ENCODE measurements at places on chromosomes 6 and 20.

DNA sequence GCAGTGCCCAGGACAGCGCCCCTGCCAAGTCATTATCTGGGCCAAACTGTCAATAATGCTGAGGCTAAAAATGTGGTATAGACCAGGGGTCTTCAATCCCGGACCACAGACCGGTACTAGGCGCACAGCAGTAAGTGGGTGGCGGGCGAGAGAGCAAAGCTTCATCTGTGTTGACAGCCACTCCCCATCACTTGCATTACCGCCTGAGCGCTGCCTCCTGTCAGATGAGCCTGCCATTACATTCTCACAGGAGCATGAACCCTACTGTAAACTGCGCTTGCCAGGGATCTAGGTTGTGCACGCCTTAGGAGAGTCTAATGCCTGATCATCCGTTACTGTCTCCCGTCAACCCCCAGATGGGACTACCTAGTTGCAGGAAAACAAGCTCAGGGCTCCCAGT, 91.0 kb downstream of the NFATC2 start:
- no peak for DNase-seq

GRCh38 chr20:5735845-5736510, 14.2 kb upstream of the SHLD1 start:
- peak; percentile 67 for DNase-seq

DNA sequence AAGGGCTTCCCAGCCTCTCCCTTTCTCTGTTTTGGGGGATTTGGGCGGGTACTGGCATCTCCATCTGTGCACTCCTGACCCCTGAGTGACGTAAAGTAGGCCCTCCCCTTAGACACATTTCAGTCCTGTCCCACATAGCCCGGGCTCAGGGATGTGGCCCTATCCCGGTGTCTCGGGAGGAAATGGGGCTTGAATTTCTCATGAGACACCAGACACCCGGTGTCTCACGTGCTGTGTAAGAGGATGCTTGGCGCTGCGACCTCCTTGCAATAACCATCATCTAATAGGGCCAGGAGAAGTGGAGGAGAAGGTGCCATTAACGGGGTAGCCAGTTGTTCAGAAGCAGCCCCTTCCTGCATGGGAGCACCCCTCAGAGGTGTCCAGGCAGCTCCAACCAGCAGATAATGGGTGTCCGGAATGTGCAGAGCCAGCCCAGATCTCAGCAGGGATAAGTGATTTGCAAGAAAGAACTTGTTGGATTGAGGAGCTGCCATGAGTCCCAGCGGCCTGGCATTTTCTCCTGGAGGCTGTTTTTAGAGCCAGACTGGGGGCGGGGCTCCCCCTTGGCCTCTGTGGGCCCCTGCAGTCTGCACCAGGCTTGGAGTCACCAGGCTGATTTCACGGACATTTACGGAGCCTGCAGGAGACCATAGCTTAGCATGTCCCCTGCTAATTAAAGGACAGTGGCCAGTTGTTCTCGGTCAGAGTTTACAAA, 372.0 kb downstream of the PREX1 start:
- peak; percentile 17 for DNase-seq

GRCh38 chr20:25050501-25051350, 7.2 kb downstream of the ACSS1 start:
- DNase-seq: no peak

DNA sequence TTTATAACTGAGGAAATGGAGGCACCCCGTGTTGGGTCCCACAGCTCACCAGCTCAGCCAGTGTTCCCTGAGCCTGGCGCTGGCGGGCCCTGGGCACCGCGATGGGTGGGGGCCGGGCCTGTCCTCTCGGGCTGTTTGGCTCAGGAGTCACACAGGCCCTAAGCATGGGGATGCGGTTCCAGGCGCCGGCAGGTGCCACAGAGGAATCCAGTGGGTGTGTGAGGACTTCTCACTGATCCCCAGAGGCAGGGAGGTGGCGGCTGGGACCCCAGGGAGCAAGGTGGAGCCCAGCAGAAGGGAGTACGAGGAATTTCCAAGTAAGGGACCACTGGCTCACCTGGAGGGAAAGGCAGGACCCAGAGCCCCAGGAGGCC, 57.5 kb downstream of the IRF4 start:
- no peak for DNase-seq

GRCh38 chr6:1053586-1053985, 258.3 kb upstream of the FOXQ1 start:
- DNase-seq: no peak

DNA sequence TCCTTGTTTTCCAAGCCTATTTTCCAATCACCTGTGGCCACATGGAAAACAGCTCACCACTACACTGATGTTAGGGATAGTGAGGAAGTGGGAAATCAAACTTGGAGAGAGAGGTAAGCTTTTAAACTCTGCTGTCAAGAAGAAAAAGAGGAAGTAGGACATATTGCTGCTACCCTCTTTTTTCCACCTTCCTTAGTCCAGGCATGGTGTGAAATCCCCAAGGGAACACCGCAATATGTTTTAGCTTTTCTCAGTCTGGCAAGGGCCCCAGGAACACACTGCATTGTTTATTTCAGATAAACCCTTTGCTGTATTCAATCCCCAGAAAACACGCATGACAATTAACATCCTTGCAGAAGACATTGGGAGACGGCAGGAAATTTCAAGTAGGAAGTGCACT, 61.3 kb downstream of the HS3ST5 start:
- DNase-seq: no peak

DNA sequence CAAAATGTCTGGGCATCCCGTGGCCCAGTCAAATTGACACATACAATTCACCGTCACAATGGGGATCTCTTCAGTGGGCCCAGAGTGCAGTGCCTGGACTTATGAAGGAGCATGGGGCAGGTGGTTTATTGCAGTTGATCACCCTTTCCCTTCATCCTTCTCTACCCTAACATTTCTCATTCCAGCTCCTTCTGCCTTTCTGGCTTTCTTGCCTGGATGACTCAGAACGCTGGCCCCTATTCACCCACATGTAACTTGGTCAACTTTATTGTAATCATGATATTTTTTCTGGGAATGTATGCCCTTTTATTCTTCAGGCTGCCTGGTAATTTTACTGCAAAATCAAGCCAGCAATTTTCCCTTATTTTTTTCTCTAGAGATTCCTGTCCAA, 179.9 kb upstream of the DTNBP1 start:
- DNase-seq: no peak

DNA sequence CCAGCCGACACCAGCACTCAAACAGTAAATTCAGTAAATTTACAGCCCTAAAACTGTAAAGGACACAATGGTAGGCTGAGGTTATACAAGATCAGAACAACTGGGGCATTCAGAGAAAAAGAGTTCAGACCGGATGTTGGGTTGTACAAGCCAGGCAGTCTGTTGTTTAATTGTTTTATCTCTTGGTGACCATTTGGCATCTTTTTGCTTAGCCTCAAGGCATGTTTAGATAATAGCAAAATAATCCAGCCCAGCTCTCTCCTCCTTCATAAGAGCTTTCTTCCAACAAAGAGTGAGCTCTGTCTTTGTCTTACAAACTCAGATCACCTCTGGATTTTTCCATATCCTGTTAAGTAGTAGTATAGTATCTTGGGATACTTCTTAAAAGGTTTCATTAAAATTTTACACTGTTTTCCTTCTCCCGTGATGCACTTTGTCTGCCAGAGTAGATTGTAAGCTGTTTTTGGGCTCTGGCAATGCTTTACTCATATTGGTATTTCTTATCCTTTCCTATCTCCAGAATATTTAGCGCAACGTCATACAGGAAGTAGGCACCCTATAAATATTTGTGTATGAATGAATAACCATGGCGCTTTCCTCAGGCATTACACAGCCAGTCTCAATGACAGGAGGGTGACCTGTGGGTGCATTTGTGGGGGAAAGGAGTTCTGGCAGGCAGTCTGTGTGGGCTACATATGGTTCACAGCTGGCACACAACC, 35.6 kb upstream of the TRAM2 start:
- no peak for DNase-seq

DNA sequence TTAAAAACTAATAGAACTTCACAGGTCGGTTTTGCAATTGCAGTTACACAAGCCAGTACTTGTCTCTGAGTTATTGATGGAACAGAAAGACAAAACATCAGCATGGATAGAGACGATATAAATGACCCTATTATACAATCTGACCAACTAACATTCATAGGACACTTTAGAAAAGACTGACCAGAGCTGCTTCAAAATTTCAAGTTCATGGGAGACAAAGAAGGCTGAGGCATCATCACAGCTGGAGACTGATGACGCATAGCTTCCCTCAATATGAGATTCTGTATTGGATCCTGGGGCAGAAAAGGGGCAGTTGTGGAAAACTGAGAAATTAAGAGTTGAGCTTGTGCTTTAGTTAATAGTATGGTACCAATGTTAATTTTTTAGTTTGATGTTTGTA, 174.0 kb downstream of the THBS2 start:
- DNase-seq: no peak

DNA sequence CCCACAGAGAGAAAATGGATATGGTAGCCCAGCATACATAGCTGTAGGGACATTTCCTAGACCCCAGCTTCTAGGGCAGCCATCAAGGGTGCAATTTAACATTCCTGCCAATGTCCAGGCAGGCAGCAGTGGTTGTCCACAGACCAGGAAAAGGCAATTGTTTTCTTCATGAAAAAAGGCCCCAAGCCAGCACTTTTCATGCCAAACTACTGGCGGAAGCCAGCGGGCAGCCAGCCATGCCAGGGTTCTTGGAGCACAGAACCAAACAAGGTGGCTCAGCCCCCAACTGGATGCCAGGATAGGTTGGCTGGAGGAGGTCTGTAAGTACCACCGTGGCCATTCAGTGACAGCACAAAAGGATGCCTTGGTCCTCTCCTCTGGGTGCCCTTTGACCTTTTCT, 94.6 kb downstream of the BANF2 start:
- DNase-seq: no peak

GRCh38 chr6:18115356-18115755, 7.1 kb downstream of the NHLRC1 start:
- no peak for DNase-seq

DNA sequence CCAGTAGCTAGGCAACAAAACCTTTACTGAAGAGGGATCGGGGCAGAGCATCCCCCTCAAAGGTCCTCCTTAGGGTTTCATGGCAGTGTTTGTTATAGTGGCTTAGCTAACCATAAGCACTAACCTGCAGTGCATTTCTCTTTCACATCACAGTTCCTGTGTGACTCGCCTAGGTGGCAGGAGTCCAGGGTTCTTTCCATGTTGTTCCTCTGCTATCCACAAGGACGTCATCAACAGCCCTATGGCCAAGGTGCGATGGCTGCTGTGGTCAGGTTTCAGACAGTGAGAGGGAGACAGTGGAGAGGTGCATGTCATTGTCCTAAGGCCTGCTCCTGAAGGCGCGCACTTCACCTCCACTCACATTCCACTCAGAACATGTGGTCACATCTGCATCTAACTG, 38.8 kb upstream of the FOXA2 start:
- DNase-seq: no peak

DNA sequence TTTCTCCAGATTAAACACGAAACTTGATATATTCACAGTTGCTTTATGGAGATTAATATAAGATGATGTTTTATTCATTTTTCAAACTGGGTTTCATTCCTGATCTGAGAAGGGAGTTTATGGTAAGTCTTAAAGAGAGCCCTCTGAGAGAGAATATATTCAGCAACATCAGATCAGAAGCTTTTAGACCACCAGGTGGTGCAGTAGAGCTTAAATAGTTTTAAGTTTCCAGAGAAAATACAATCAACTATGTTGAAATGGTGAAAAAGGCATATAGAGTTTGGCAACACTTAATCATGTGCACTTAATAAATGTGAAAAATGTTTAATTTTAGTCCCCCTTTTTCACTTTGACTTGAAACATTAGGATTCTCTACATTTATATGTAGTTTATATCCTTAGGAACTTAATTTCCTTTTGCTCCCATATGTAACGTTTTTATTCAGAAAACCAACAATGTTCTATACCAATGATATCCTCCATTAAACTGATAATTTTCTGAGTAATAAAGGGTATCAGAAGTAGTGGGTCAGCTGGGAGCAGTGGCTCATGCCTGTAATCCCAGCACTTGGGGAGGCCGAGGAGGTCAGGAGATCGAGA, 86.4 kb upstream of the CLDN20 start:
- peak; percentile 78 for DNase-seq

DNA sequence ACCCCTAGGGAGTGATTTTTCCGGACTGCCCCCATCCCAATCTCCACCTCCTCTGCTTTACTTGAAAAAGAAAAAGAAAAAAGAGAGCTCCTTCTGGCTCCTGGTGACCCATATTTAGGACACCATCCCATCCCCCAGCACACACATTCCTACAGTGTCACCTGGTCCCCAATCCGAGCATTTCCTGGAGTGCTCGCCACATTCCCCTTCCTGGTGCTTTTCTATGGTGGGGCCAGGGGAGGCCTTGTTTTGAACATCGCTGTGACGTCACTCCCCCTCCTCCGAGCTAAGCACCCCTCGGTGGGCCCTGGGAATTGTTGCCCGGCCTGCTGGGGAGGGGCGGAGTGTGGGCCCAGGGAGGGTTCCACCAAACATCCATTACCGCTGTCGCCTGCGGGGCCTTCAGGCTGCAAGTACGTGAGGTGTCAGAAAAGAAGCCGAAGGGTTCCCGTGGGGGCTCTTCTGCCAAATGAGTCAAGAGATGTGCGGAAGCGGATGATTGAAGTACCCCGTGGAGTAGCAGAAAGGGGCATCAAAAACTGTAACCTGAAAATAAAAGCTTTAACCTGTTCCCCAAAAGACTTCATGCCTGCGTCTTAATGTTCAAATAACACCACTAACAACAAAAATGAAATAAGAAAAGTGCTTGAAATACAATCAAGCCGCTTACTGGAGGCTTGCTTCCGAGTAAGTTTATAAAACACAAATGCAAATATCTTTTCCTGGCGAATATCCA, 2.8 kb upstream of the FOXC1 start:
- DNase-seq: no peak

DNA sequence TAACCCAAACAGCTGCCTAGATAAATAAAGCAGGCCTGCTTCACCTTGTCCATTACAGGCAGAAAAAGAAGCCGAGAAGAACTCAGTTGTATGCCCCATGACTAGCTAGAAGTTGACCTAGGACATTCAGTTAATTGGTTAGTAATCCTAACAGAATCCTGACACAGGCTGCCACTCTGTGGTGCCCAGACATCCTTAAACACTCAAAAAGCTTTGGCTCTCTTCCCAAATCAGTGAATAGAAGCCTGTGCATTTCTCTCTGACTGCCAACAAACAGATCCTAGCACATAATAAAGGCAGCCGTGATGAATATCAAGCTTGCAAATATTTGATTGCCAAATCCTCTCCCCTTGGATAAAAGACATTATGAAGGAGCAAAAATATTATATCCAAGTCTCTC, 519.1 kb upstream of the EYS start:
- DNase-seq: no peak

Measured in left kidney (tissue), 8 donors.